ENCODE measurements at places on chromosomes 13 and 19. TPM values are rescaled to one million over a fixed set of nuclear protein-coding genes. Genes with fewer than 3 reads are reported as not detected.

Gene LYPD3
- 0.45 TPM for total RNA-seq

Gene ZNF761
- 7.6 TPM for total RNA-seq

Gene OXGR1
- not detected for total RNA-seq

Gene NLRP4
- total RNA-seq, result not detected

Gene CXCL17
- total RNA-seq, result 0.18 TPM

Gene DNAJC15
- total RNA-seq, result 0.02 TPM

Gene C19orf81
- 11.5 TPM for total RNA-seq

Gene SLC8A2
- 0.32 TPM for total RNA-seq

Gene ZNF329
- 3.8 TPM for total RNA-seq

Gene CEACAM7
- not detected for total RNA-seq

Gene OR7A5
- not detected for total RNA-seq

Gene PRR19
- 4.7 TPM for total RNA-seq

Data from A549 treated with CORT108297 at 1 μM for 4 hours (cell line).